Bronchial epithelial cell (primary cell): ENCODE measurements at places on chromosomes 2 and 18. TPM values are rescaled to one million over a fixed set of nuclear protein-coding genes. Genes with fewer than 3 reads are reported as not detected.

NEU2 gene
- not detected in 2 replicates for total RNA-seq

ZNF397 gene
- total RNA-seq: 12.4 and 15.0 TPM in 2 replicates

TMEM163 gene
- total RNA-seq: not detected in 2 replicates

DLX2 gene
- total RNA-seq: not detected in 2 replicates

PPP1R7 gene
- total RNA-seq: 32.4 and 51.2 TPM in 2 replicates

CHPF gene
- 52.7 and 85.5 TPM in 2 replicates for total RNA-seq

CD226 gene
- total RNA-seq: 0.53 and 0.64 TPM in 2 replicates

GALM gene
- 1.6 and 2.0 TPM in 2 replicates for total RNA-seq

NYAP2 gene
- total RNA-seq: not detected in 2 replicates

CD8B2 gene
- not detected in 2 replicates for total RNA-seq

REG3G gene
- total RNA-seq: not detected in 2 replicates

PIK3C3 gene
- total RNA-seq: 24.2 and 30.6 TPM in 2 replicates

CNOT9 gene
- 37.6 and 53.7 TPM in 2 replicates for total RNA-seq
